Stimulated activated CD4-positive, alpha-beta T cell treated with anti-CD3 and anti-CD28 coated beads, Interleukin-1b, Interleukin-23, amount 100 ng/mL, for 1 hour (primary cell): ENCODE measurements at places on chromosomes 5 and 9.

DNA sequence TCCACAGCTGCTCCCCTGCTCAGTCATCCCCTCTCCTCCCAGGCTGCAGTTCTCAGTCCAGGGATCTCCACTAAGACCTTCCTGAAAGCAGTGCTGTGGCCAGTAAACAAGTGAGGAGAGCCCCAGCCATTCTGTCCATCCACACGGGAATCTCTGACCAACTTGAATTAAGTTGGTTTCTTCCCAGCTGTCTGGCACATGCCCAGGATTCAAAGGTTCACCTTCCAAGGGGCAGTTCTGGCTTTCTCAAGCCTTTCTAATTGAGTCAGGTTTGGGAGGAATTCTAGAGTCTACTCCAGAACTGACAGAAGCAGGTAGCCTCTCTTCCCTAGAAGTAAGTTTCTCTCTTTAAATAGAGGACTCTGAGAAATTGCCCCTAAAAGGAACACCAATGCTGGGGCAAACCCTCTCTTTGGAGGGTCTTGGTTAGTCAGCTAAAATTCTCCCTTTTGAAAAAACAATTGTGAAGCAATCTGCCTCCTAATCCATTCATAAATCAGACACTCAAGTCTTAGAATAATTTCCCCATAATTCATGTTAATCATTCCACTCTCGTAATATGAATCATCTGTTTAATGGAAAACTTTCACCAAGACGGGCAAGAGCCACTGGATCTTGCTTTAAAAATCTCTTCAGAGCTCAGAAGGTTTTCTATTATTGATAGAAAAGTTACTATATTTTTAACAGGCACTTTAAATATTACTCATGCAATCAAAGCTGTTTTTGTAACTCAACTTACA lies 133.8 kb downstream of the SPOCK1 start:
- DNase-seq, result no peak

- no peak for DNase-seq
These were observed 174.3 kb downstream of the CDH9 start for GRCh38 chr5:26864061-26864460.

- DNase-seq, result no peak
These were observed 33.8 kb upstream of the SLC25A48 start for GRCh38 chr5:135800656-135801055.

- DNase-seq, result no peak
These were observed 38.6 kb downstream of the MRPS30 start for GRCh38 chr5:44847206-44847852.

DNA sequence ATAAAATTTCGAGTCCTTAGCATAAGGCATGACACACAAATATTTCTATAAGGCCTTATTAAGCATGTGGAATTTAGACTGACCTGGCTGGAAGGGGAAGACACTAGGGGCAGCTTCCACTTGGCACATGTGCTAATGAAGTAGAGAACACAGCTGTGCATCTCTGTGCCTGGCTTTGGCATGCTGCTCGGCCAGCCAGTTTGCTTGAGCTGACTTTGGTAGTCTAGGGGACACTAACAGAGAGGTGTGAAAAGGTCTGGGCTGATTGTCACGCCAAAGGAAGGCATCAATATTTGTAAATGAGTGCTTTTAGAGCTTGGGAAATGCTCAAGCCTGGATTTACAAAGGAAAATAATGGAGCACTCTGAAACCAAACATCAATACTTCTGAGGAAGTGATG lies 723.7 kb downstream of the PRELID2 start:
- no peak for DNase-seq

DNA sequence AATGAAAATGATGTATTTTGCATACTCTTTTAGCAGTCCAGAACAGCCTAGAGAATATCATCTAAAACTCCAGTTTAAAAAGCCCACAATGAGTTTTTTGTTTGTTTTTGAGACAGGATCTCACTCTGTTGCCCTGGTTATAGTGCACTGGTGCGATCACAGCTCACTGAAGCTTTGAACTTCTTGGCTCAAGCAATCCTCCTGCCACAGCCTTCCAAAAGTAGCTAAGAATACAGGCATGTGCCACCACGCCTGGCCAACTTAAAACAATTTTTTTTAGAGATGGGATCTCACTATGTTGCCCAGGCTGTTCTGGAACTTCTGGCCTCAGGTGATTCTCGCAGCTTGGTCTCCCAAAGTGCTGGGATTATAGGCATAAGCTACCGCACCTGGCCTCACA lies 175.7 kb downstream of the FBN2 start:
- DNase-seq, result no peak
